ENCODE measurements at places on chromosomes 16 and 17.

DNA sequence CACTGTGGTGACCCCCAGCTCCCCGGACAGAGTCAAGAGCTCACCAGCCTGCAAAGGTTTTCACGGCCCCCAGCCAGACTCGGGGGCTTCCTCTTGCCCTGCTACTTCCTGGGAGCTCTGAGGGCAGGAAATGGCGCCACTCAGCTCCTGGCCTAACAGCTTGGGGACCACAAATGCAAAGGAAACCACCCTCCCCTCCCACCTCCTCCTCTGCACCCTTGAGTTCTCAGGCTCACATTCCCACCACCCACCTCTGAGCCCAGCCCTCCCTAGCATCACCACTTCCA, 375 bp upstream of the SPN start:
- peak; percentile 35 for DNase-seq

DNA sequence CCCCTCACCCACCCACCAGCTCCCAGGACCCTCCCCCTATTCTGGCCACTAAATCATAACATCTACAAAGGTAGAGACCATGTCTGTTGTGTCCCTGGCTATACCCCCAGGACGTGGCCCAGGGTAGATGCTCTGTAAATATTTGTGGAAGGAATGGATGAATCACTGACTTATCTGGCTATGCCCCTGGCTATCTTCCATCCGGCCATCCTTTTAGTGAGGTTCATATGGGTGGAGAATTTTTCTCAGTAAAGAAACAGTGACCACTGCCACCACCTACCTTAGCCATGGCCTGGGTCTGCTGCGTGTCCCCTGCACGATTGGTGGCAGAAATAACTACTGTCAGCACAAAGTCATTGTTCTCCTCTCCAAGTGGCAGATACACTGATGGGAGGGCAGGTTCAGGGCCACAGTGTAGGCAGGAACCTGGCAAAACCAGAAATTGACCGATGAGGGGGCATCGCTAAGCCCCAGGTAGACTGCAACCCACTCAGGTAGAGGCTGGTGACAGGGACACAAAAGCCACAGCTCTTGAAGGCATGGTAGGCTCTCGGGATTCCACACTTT, 63.1 kb upstream of the BCO1 start:
- DNase-seq, result no peak

DNA sequence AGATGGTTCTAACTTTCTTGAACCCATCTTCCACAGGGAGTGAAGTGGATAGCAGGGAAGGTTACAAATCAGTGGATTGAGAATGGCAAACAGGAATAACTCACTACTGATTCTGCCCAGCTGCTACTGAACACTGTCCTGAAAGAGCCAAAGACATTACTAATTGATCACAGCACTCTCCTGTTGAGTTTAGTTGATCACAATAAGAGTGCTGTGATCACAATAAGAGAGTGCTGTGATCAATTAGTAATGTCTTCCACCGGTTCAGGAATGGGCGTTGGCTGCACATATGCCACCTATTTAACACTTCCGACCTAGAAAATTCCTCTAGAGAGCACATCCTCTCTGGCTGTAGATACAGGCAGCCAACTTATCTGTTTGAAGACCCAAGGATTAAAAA, 11.4 kb downstream of the CFAP97D1 start:
- DNase-seq, result no peak

- no peak for DNase-seq
Measured at GRCh38 chr16:48887646-48888210, 277.7 kb upstream of the N4BP1 start.

DNA sequence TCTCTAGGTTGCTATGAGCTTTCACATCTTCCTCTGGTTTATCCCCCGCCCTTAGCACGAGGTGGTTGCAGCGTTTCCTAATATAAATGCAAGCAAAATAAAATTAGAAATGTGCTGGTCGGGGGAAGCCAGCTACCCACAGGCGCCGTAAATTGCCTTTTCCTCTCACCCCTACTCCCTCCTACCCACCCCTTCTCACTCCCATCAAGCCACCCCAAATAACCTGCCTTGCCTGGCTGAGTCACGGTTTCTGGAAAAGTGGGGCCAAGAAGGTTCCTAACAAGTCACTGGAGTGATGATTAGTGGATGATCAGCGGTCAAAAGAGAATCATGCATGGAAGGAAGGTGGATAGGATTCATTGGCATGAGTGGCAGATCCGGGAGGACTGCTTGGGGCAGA, 120.9 kb upstream of the RBFOX1 start:
- DNase-seq, result no peak

GRCh38 chr17:44501866-44502375, 1.3 kb downstream of the GPATCH8 start:
- no peak for DNase-seq

GRCh38 chr16:15690296-15690695, 40.3 kb downstream of the NDE1 start:
- DNase-seq, result no peak

GRCh38 chr17:65278050-65278819, 141.1 kb downstream of the RGS9 start:
- peak; percentile 72 for DNase-seq

DNA sequence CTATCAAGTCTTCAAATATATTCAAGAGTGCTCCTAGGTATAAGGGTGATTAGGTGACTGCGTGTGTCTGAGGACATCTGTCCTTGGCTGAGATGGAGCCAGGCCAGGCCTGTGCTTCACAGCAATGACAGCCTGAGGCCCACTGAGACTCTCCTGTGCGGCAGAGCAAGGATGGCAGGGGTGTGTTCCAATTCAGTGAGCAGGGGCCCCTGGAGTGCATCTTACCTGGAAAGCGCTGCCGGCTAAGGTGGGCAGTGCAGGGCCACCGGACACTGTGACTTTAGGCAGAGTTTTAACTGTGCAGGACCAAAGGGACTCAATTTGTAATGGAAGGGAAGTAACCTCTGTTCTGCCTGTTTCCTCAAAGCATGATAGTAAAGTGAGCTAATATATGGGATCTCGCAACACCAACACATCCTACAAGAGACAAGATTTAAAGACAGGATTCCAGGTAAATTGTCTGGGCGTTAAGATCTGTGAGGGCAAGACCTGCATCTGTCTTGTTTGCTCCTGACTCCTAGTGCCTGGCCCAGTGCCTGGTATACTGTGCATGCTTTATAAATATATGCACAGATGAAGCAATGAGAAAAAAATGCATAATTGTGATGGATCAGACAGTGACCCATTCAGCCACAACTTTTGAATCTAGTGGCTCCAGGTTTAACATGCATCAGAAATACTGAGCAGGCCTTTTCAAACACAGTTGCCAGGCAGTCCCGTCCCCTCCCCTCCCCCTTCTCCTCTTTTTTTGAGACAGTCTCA, 86.7 kb downstream of the MRC2 start:
- DNase-seq, result no peak

- DNase-seq, result no peak
Measured at GRCh38 chr16:56343661-56344517, 81.5 kb downstream of the AMFR start.

DNA sequence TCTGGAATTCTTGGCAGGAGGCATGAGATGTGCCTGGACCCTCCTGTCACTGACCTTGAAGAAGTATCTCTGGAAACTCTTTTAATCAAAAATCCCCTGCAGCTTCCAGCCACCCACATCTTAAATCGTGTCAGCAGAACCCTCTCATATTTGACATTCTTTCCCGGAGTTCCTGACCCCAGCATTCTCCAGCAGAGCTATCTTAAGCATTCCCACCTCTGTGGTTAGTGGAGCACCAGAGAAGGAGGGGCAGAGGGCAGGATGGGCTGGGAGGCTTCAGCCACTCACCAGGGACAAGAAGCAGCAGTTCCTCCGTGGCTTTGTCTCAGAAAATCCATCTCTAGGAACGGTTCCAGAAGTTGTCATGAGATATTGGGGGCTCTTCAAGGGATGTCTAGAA, 149.9 kb downstream of the RGS9 start:
- no peak for DNase-seq

DNA sequence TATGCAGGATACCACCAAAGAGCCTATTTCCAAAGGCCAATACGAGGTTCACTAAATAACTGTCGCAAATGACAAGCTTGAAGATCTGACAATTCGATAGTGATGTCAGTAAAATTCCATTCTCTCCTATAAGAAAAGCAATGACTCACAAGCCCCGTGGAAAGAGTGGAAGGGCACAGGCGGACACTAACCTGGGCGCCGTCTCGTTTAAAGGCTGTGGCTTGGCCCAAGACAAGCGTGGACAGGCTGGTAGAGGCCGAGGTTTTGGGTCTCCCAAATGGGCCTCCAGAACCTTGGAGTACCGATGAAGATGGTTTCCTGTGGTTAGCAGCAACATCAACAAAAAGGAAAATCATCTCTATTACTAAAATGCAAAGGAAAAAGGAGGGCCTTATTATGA, 16.5 kb upstream of the SLC38A8 start:
- no peak for DNase-seq

- no peak for DNase-seq
Measured at GRCh38 chr17:81027038-81027437, 7.9 kb upstream of the BAIAP2 start.

GRCh38 chr16:64615630-64616280, 506.1 kb downstream of the CDH11 start:
- DNase-seq, result no peak

- peak; percentile 49 for DNase-seq
Measured at GRCh38 chr16:50274326-50275097, 8.2 kb downstream of the ADCY7 start.

DNA sequence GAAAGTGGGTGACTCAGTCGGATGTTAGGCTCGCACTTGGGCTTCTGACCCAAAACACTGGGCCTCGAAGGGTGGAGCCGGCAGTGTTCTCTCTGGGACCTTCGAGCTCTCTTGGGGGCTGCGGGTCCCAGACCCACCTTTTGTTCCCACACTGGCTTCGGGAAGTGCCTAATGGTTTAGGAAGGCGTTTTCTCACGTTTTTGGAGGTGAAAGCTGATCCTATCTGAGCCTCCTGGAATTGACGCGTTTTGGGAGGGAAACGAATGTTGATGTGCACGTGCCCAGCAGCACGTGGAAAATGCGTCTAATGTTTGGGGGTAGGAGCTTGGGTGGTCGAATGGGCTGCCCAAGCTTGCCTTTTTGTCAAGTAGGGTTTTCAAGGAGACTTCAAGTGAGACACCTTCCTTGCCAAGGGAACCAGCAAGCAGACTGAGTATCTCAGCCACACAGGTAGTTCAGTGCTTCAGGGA, 666 bp downstream of the HGS start:
- DNase-seq, result peak; percentile 25

DNA sequence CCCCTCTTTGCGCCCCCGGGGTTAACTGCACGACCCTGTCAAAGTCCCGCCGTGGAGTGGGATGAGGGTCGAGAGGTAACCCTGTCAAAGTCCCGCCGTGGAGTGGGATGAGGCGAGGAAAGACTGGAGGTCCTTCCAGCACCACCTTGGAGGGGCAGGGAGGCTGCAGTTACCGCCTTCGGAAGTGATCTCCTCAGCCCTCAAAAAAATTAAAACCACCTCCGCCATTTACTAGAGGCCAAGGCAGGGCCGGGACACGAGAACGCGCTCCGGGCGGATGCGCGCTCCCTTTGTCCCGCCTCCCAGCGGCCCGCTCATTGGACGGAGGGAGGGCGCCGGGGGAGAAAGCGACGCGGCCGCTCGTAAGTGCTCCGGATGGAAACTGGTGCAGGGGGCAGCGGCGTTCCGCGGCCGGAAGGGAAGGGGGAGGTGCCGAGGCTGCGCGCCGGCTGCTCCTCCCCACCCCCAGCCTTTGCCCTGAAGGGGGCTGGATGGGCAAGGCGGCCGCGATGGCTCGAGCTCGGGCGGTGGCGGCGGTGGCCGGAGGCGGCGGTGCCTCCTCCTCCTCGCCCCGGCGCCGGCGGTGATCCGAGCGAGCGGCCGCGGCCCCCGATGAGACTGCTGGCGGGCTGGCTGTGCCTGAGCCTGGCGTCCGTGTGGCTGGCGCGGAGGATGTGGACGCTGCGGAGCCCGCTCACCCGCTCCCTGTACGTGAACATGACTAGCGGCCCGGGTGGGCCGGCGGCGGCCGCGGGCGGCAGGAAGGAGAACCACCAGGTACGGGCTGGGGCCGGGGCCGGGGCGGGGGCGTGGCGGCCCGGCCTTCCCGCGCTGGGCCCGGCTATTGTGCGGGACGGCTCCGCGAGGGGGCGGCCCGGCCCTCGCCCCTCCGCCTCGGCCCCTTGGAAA, at the start of gene METTL9:
TSS of gene METTL9 (plus strand) at position 456 of the 909 bp plus-strand sequence. CDS start at position 613, 157 bp downstream.
- peak; percentile 95 for DNase-seq

DNA sequence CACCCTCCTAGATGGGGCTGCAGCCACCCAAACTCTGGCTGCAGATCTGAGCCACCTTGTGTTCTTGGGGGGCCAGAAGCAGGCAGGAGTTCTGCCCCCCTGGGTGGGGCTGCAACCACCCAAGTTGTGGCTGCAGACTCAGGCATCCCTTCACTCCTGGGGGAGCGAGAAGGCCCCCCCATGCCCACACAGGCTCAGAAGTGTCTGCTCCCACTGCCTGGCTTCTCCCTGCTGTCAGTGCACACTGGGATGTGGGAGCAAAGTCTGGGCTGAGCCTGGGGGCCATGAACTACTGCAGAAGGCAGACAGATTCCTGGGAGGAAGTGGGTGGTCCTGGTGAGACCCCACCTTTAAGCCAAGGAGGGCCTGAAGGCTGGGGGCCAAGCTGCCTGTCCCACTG, 13.0 kb downstream of the MT1X start:
- no peak for DNase-seq

GRCh38 chr17:13594762-13595598, 6.7 kb downstream of the HS3ST3A1 start:
- DNase-seq, result peak; percentile 73

- no peak for DNase-seq
Measured at GRCh38 chr17:20074489-20074888, 65.3 kb downstream of the SPECC1 start.

DNA sequence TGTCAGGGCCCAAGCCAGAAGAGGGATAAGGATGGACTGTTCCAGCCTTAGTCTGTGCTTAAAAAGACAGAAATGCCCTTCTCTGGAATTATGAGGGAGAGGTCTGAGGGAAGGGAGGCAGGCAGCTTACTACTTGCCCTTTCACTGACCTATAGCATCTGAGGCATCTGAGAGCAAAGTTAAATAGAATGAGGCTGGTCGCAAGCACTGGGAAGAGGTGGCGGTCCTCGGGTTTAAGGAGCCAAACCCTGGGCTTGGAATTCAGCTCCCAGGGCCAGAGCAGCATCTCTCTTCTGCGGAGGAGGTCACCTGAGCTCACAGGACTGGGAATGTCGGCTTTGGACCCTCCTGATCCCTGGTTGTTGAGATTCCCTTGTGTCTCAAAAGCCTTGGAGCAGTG, 3.1 kb upstream of the LIMD2 start:
- DNase-seq, result no peak

GRCh38 chr17:79082311-79083190, 7.9 kb downstream of the ENGASE start:
- DNase-seq, result peak; percentile 55

GRCh38 chr17:45790296-45790922, 6.3 kb downstream of the CRHR1 start:
- DNase-seq, result no peak

DNA sequence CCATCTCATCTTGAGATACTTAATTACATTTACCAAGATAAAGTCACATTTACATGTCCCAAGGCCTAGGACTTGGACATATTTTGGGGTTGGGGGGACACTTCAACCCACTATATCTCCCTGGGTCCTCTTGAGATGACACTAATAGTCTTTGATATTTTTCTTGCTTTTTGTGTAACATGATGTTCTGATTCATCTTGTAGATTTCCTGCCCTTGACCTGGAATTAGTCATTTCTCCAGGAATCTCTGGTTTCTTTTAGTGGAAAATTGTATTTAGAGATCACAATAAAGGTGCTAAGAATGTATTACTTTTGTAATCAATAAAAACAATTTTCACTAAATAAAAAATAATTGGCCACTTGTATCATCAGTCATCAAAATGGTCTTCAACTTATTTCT, 157.3 kb downstream of the VPS53 start:
- DNase-seq, result no peak

Data from transverse colon (tissue), 4 donors.